ENCODE measurements at places on chromosomes 1 and 21.

DNA sequence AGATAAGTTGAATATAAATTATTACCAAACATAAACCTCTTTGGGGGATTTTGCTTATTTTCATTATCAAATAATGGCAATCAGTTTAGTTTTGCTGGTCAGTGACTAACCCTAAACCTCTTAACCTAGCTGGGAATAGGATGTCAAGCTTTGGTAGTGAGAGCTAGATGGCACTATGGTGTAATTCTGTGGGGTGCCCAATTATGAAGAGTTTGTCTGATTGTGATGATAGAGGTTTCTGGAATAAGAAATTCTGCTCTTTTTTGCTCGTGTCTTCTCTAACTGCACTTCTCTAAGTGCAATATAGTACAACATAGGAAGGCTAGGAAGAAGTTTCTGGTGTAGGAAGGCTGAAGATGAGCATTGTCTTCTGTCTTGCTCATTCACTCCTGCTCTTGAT lies 59.8 kb downstream of the XCL1 start:
- no peak for DNase-seq

DNA sequence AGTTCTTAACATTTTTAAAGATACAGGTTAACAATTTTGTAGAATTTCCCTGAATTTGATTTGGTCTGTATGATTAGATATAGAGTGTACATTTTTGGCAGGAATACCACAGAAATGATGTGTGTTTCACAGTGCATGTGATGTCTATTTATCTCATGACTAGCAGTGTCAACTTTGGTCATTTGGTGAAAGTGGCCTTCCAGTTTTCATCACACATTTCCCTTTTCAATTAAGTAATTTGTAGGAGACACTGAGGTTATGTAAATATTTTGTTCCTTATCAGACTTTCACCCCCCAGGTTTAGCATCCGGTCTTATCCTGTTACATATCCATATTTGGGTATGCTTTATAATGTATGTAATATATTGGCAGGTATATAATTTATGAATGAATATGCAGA lies 41.8 kb downstream of the MAP3K7CL start:
- DNase-seq = no peak

DNA sequence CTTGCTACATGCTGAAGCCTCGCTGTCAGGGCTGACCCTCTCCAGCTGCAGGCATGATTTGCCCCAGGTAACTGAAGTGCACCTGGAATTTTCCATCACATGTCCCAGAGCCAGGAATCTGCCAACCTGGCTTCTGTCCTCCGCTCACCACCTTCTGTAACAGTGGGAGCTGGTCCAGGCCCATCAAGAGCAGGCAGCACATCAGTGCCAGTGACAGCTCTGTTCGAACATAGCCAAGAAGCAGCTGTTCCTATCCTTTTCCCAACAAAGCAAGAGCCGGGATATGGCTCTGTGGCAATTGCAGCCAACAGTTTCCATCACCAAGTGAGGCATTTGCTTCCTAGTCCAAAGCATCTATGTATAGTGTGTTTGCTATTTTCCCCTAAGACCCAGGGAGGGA lies 42.2 kb upstream of the KANK4 start:
- DNase-seq = no peak

DNA sequence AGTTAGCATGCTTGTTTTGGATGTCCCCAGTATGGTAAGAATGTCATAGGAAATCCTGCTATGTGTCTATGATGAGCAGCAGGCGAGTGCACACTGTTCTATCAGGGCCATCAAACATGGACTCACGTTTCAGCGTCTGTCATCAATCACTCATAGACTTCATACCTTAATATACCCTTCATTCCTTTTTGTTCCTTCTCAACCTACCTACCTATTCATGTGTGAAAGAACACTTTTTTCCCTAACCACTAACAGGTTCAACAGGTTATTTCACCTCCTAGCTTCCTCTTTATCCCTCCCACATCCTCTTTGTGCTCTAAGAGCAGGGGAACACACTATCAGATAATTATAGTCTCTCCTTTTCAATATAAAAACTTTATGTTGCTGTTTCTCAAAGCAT lies 300.6 kb downstream of the TM2D1 start:
- DNase-seq = no peak

GRCh38 chr1:55886856-55887712 lies 671.9 kb upstream of the USP24 start:
- DNase-seq = no peak

DNA sequence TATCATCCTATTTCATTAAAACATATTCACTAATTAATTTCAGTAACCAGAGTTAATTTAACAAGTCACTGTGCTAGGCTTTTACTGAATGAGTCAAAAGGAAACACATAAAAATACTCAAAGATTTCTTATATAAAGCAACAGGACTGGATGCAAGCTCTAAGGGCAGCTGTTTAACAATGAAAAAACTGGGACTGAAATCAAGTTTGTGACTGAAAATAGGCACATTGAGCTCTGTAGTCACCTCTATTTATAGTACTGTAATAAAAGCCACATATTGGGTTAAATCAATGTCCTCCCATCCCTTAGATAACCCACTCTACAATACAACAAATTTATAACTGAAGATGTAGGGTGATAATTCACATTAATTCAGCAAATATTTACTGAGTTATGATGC lies 52.4 kb downstream of the SMYD3 start:
- DNase-seq = no peak

GRCh38 chr21:46549650-46550049 lies 55.2 kb downstream of the S100B start:
- DNase-seq = no peak

- no peak for DNase-seq
Measured at GRCh38 chr1:234825498-234826165, 215.7 kb upstream of the IRF2BP2 start.

GRCh38 chr21:23982546-23982945 lies 1624.7 kb downstream of the MRPL39 start:
- DNase-seq = no peak

DNA sequence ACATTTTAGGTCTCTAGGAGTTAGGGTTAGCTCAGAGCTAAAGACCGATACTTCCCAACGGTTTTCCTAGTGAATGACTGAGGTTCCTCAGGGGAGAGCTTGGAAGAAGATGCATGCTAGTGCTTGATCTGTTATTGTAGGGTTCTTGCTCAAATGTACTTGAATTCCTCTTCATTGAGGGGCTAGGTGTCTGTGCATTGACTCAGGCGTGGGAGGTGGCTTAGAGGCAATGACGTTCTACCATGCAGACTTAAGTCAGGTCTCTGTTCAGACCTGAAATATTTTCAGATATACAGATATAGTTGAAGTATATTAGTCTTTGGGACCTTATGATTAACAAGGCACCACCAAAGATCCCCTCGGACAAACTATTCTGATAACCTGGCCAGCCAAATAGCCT lies 23.5 kb downstream of the S100A10 start:
- no peak for DNase-seq

- no peak for DNase-seq
Measured at GRCh38 chr21:40556442-40556968, 290.5 kb downstream of the DSCAM start.

GRCh38 chr1:243686159-243686558 lies 163.9 kb downstream of the AKT3 start:
- DNase-seq = no peak

DNA sequence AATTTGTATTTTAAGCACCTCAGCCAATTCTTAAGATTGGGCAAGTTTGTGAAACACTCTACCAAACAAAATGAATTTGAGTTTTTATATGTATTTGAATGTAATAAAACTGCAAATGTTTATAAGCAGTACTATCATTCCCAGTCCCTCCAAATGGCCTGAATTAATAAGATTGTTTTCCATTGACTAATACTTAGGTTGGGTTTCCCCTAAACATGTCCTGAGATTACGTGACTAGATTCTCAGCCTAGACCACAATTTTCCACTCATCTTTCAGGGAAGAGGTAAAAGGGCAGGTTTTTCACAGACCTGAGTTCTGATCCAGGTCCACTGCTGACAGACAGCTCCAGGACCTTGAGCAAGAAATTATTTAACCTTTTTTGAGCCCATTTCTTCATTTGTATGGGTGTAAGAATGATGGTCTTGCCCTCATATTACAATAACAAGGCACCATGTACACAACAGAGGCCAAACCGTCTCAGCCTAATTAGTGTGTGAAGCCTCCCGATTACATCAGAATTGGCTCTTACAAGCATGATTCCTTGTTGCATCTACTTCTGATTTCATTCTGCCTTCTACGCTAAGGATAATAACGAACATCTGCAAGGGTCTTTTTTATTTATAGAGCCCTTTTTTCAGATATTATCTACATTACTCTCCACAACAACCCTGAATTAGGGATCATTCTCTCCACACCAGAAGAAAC lies 51.2 kb downstream of the BEND5 start:
- DNase-seq = no peak

DNA sequence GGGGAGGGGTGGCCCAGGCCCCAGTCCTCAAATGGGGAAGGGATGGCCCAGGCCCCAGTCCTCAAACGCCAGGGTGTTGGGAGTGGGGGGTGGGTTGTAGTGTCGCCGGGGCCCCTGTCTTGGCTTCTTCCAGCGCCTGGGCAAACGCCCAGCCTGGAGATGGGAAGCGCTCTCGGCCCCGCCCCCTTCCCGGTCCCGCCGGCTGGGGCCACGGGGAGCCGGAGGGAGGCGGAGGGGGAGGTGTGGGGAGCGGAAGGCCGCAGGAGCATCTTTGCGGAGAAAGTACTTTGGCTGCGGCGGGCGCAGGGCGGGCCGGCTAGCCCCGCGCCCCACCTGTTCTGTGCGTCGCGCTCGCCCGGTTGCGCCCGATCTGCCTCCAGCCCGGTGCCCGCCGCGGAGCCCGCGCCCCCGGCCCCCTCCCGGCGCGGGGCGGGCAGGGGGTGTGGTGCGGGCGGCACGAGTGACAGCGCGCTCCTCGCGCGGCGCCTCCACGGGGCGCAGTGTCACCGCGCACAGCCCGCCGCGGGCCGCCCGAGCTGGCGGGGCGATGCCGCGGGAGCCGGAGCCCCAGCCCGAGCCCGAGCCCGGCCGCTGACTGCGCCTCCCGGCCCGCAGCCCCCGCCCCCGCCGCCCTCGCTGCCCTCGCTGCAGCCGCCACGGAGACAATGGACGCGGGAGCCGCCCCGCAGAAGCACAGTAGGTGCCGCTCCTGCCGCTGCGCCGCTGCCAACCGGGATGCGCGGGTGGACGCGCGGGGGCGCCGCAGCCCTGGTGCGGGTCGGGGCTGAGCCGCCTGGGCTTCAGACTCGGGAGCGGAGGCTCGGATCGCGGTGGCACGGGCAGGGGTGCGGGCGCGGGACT lies 31.1 kb upstream of the PEX10 start:
- peak; percentile 13 for DNase-seq

All from activated gamma-delta T cell treated with Interleukin-2 at 50 U/mL for 16 hours (primary cell).